ENCODE measurements at places on chromosomes 13 and 19. TPM values are rescaled to one million over a fixed set of nuclear protein-coding genes. Genes with fewer than 3 reads are reported as not detected.
A peak's percentile ranks its signal among the peaks of the same experiment; 100 is the strongest.

Gene CEACAM19
- 1.2 TPM for total RNA-seq

Gene ZNF154
- total RNA-seq, result 7.6 TPM

DNA sequence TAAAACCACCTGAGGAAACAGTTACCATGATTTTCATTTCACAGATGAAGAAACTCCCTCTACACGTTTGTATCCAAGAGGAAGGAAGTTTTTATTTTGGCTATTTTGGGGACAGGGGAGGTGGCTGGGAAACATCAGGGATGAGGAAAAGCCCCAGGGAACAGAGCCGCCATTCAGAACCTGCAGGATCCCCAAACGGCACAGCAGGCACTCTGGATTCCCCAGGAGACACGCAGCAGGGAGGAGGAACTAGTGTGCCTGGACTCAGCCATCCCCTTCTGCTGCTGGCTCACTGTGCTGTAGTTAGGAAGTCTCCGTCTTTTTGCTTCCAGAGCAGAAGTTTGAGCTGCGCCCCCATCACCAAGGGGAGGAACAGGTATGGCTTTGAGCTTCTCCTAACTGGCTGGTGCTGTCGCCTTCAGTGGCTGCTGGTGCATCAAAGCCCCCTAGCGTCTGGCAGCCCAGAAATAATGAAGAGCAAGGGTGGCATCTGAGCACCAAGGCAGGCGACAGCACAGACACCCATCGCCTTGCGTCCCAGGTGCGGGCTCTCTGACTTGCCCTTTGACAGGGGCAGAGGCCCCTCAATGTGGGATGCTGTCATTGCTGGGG is 4.2 kb downstream of the NAPA start:
- no peak for DNase-seq

DNA sequence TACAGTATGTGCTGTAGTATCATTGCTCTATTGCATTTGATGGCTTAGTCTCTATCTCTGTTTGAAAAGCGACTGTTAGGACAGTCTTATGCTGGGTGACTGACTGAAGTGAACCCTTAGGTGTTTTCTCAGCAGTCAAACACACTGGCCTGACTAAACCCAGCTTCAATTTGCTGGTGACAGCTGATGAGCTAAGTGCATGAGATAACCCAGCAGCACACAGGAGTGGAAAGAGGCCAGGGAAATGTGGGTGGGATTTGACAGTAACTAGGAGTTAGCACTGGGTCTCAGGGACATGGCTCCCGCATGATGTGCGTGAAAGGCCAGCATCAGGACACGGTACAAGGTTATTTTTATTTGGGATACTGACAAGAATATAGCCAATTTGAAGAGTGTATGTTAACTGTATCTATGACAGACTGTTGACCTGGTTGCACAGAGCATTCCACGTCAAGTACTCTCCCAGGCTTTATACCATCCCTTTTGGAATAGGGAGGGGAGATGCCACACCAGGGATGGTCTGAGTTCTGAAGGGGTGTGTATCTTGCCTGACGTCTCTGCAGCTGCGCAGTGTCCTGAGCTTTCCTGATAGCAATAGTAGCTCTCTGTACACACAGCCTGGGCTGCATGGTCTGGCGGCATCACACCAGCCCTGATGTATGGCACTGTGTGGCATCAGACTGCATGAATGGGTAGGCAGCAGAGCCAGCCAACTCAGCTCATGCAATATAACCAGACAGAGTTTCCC is 144.8 kb downstream of the FLT1 start:
- DNase-seq, result no peak

DNA sequence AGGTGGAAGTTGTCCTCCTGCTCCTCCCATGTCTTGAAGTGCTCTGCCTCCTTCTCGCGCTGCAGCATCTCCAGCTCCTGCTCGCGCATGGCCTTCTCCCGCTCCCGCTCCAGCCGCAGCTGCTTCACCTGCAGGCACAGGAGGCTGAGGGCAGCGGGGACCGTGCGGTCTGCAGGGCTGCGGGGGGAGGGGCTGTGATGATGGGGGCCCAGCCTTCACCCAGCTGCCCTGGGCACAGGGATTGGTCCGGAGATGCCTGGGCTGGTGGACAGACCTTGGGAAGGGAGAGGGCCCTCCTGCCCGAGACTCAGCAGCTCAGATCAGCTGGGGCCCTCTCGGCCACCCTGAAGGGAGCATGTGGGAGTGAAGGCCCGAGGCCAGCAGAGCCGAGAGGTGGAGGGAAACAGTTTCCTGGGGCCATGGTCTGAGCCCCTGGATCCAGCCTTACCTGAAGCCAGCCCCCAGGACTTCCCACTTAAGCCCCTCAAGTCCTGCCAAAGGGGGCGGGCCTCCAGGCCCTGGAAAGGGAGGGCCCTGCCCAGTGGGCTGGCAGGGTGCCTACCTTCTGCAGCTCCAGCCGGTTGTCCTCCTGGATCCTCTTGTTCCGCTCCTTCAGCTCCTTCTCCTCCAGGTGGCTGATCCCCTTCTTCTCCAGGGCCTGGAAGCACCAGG is 6.3 kb downstream of the CACTIN start:
- DNase-seq, result no peak

- peak; percentile 38 for DNase-seq
These were observed 7.6 kb upstream of the PRKD2 start for GRCh38 chr19:46724468-46724867.

Measured in osteoblast (primary cell).